ENCODE measurements at places on chromosomes 4 and X.

- DNase-seq = no peak
Measured at GRCh38 chr4:88411491-88412096, 32.9 kb downstream of the HERC6 start.

DNA sequence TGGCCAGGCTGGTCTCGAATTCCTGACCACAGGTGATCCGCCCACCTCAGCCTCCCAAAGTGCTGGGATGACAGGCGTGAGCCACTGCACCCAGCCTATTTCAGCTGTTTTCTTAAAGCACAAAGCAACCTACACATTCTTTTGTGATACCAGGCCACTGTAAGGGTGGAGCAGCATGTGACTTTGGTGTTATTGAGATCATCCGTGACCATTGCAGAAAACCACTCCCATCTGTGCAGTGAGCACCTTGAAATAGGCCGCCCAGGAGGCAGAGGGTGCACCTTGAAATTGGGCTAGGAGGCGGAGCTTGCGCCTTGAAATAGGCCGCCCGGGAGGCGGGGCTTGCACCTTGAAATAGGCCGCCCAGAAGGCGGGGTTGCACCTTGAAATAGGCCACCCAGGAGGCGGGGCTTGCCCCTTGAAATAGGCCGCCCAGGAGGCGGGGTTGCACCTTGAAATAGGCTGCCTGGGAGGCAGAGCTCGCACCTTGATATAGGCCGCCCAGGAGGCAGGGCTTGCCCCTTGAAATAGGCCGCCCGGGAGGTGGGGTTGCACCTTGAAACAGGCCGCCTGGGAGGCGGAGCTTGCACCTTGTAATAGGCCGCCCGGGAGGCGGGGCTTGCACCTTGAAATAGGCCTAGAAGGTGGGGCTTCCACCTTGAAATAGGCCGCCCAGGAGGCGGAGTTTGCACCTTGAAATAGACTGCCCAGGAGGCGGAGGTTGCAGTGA lies 9.0 kb upstream of the SLC25A6 start:
- DNase-seq = peak; percentile 6

DNA sequence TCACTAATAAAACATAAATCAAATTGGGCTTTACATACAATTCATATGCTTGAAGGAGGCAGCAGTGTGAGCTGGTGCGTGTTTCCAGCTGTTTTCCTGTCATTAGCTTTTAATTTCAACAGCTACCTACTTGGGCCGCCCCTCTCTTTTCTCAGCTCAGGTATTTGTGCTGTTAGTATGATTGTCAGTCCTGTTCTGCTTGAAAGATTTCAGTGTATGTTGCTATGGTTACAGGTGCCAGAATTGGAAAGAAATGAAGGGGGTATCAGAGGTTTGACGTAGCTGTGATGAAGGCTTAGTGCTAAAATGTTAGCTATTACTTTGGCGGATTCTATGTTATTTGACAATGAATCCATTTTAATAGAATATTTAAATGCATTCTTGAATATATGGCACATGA lies 440.3 kb downstream of the ZIC3 start:
- no peak for DNase-seq

DNA sequence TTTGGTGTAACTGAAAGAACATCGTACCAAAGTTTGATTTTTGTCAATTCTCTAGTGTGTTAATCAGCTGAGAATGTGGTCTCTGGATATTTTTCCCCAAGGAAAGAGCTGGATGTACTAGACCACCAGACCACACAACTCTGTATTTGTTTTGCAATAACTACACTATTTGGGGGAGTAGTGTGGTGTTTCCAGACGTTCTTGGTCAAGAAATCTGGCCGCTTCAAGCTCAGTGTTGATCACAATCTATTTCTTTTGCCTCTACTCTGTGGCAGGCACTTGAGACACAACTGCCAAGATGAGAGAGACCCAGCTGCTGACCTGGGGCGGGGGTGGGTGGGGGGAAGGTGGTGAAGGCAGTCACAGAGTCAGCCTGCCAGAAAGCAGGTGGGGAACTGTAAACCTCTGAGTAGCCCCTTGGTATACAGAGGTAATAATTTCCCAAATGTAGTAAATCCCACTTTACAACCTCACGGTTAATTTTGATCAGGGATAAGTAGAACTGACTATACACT lies 30.6 kb downstream of the PTTG2 start:
- DNase-seq = no peak

DNA sequence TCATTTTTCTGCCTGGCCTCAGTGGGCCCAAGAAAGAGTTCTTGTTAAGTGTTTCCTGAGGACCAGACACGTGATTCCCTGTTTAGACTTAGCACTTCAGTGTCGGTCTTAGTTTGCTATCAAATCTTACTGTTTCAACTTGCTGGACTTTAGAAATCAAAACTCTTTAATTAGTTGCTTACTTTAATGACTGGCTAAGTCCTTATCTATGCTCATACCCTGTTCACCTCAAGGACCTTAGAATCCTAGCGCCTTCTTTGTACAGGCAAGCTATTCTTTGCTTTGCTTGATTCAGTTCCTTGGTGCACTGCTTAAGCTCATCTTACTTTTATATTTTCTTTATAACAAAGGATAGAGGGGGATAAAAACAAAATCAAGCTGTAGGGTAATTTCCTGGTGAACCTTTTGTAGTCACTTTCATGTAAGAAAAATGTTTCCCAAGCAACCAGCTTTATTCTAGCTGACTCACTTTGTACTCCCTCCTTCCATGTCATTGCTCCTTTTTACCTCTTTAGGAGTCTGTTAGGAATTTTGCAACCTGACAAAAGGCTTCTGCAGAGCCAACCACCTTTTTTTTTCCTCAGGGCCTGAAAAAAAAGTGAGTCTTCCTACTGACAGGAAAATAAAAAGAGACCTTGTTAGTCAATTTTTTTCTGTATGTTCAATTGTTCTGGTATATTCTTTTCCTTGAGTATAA lies 14.7 kb downstream of the WDR44 start:
- no peak for DNase-seq

- no peak for DNase-seq
Measured at GRCh38 chr4:167614866-167615265, 380.6 kb upstream of the SPOCK3 start.

- DNase-seq = no peak
Measured at GRCh38 chrX:23554304-23554703, 113.0 kb upstream of the PRDX4 start.

- DNase-seq = no peak
Measured at GRCh38 chr4:89413518-89413917, 105.9 kb upstream of the GPRIN3 start.

GRCh38 chrX:99398545-99398944 lies 1011.5 kb downstream of the PCDH19 start:
- no peak for DNase-seq

GRCh38 chrX:136076942-136077341 lies 70.4 kb upstream of the FHL1 start:
- DNase-seq = no peak

- no peak for DNase-seq
Measured at GRCh38 chrX:2410279-2411020, 90.3 kb downstream of the DHRSX start.

- no peak for DNase-seq
Measured at GRCh38 chr4:105755375-105755774, 46.8 kb downstream of the GSTCD start.

GRCh38 chrX:72540318-72540717 lies 32.3 kb downstream of the HDAC8 start:
- DNase-seq = no peak

GRCh38 chrX:119190091-119190681 lies 45.9 kb upstream of the PGRMC1 start:
- DNase-seq = no peak

DNA sequence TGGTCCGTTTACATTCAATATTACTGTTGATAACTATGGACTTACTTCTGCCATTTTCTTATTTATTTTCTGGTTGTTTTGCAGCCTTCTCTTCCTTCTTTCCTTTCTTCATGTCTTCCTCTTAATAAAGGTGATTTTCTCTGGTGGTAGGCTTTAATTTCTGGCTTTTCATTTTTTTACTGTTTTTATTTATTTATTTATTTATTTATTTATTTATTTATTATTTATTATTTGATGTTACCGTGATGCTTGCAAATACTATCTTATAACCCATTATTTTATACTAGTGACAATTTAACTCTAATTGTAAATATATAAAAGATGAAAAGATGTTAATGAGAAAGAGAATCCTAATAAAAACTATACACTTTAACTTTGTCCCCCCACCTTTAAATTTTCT lies 112.8 kb downstream of the SPIN3 start:
- DNase-seq = no peak

DNA sequence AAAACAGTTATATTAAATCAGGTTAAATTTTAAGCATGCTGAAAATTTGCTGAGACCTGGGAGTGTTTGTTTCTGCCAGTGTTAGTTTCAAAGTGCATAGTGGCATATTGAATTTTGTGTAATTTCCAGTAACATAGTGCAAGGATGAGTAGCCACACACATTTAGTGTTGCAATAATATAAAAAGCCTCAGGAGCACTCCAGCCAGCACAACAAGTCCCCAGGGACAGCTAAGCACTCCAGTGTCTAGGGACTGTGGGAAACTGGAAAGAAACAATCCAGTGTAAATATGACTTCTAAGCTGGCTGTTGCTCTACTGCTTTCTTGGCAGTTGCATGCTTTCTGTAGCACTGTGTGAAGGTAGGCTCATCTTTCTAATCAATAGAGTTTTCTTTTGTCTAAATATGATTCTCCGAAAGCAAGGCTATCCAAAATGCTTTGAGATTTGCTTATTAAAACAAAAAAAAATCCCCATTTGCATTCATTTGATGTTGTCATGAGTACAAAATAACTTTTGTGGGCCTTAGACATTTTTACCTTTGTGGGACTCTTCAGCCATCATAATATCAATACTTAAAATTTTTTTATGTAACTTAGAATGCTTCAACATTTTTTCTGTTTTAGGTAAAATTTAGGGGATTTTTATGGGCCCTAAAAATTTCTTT lies 24.2 kb upstream of the CXCL2 start:
- peak; percentile 31 for DNase-seq

DNA sequence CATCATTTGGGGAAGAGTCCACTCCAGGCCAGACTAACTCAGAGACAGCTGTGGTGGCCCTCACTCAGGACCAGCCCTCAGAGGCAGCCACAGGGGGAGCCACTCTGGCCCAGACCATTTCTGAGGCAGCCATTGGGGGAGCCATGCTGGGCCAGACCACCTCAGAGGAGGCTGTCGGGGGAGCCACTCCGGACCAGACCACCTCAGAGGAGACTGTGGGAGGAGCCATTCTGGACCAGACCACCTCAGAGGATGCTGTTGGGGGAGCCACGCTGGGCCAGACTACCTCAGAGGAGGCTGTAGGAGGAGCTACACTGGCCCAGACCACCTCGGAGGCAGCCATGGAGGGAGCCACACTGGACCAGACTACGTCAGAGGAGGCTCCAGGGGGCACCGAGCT lies 3.3 kb upstream of the ERAS start:
- DNase-seq = no peak

DNA sequence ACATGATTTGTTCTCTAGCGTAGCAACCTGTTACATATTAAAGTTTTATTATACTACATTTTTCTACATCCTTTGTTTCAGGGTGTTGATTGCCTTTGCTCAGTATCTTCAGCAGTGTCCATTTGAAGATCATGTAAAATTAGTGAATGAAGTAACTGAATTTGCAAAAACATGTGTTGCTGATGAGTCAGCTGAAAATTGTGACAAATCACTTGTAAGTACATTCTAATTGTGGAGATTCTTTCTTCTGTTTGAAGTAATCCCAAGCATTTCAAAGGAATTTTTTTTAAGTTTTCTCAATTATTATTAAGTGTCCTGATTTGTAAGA lies 2.4 kb downstream of the ALB start:
- no peak for DNase-seq

DNA sequence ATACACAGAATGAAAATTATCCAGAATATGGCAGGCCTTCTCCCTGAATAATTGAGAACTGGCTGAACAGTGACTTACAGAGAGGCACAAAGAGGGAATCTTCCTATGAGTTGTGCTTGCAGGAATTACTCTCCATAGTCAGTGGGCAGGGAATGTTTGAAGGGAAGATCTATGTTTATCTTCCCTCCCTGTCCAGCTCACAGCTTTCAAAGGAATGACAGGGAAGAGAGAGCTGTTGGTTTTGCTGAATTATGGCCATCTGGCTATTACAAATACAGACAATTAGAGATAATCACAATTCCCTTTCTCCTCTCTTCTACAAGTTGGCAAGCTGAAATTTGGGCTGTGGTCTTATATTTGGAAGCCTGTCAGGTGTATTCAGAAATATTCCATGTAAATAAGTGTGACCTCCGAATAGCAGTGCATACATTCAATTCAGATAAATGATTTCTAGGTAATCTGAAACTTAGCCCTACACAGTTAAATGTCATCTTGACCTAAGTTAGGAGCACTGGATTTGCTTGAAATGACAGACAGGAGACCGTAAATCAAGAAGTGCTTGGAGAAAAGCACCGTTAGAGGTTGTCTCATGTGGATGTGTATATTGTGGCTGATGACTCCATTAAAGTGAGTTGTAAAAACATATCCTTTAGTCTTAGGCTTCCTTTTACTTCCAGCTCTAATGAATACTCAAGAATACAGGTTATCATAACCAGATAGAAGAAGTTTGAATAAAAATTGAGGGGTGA lies 136.8 kb downstream of the C4orf33 start:
- DNase-seq = no peak

GRCh38 chr4:174928174-174928573 lies 10.0 kb downstream of the ADAM29 start:
- no peak for DNase-seq

DNA sequence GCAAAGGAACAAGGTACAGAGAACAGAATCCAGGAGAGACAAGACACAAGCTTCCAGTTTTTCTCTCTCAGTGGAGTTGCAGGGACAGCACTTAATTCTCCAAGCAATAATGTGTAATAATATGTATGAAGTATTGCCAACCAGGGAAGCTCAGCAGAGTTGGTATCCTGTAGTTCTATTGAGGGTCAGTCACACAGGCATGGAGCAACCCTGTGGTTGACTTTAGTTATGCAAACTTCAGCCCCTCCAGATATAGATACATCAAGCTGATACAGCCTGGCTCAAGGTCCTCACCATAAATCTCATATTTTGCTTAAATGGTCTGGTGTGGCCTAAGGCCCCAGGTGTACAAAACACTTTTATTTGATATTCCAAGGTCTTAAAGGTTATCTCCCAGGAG lies 248.6 kb upstream of the EPHA5 start:
- DNase-seq = no peak

- no peak for DNase-seq
Measured at GRCh38 chr4:17762726-17763125, 18.7 kb downstream of the FAM184B start.

- no peak for DNase-seq
Measured at GRCh38 chr4:126441173-126442035, 1126.6 kb downstream of the FAT4 start.

- DNase-seq = no peak
Measured at GRCh38 chr4:104751468-104751867, 256.8 kb upstream of the CXXC4 start.
